Omental fat pad (tissue), 4 donors: ENCODE measurements at places on chromosomes 5 and 9.

GRCh38 chr9:85038824-85039608, 369.5 kb downstream of the NTRK2 start:
- DNase-seq: no peak

- no peak for DNase-seq
Measured at GRCh38 chr5:172521338-172521932, 67.1 kb upstream of the SH3PXD2B start.

DNA sequence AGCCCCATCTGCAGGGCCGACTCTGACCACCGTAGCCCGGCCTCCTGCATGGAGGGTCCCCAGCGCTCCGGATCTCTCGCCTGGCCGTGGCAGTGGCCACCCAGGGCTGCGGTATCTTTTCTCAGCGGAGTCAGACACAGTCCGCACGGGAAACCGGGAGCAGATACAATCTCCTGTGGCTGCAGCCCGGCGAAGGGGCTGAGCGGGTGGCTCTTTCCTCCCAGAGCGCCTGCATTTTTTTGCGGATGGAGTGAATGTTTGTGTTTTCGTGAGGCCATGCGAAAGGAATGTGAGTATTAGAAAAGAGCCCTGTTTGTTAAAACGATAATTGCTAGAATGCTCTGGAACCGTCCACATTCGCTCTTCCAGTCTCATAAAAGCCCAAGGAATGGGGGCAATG, 53.4 kb upstream of the PTCH1 start:
- DNase-seq: no peak

GRCh38 chr5:143376911-143377813, 26.3 kb downstream of the NR3C1 start:
- DNase-seq: no peak

- DNase-seq: no peak
Measured at GRCh38 chr5:38922199-38922598, 76.4 kb downstream of the OSMR start.

DNA sequence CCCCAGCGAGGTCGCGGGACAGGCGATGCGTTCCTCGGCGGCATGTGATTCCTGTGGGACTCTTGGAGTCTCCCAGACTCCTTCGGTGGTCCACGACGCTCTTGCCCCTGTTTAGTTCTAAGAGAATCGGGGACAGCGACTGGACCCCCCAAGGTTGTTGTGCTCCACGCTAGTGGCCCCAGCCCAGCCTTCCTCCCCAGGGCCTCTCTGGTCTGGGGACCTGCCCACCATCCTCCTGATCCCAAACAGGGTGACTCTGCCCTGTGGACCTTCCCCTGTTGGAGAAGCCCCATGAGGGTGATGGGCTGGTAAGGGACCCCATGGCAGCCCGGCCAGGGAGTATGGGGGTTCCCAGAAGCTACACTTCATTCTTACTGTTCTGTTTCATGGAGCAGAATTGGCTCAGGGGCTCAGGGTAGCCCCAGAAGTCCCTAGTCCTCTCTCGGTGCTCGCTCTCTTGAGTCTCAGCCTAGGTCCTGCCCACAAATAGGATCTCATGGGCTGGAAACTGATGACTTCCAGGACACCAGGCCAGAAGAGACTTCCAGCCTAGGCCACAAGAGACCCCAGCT, 880 bp downstream of the CARD19 start:
- DNase-seq: no peak

GRCh38 chr5:7068899-7069298, 327.0 kb upstream of the ADCY2 start:
- no peak for DNase-seq

DNA sequence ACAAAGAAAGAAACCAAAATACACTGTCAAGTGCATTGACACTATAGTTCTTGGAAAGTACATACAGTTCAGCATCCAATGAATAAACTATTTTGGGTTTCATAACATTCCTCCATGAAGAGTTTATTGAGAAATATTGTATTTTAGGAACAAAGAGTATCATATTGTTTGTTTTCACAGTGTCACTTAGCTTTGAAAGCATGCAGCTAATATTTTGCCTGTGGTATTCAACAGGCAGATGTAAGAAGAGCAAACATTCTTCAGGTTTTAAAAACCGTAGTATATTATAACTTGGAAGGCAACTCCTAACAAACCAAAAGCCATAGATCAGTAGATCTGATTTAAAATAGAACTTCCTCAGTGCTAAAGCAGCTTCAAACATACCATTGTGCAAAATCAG, 4.5 kb downstream of the PRELID2 start:
- DNase-seq: no peak

DNA sequence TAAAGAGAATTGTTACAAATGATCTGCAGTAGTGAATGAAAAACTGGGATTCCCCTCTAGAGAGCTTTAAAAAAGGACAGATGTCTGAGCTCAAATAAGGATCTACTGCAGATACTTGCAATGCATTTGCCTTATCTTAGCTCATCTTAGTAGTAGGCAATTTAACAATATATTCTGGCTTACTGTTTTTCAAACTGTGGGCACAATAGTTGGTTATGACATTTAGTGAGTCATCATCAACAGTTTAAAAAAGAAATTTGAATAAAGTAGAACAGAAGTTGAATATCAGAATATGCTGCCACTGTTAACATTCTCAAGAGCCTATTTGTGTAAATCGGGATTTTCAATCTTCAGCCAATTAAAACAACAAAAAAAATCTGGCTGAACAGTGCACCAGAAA, 6.7 kb upstream of the CAST start:
- no peak for DNase-seq

DNA sequence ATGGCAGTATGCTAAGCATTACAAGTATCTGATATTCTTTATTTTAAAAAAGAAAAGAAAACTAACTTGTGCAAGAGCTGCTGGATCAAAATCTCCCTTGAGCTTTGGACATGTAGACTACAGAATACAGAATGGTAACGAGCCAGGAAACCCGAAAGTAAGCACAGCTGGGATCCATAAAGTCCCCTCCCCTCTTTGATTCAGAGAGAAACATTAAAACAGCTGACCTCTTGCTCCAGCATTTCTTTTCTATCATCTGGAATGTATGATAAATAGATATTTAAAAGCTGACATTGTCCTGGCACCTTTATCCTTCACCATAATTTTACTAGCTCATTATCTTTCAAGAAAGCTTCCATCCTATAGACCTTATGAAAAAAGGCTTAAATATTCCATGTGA, 28.2 kb upstream of the LPAR1 start:
- no peak for DNase-seq

DNA sequence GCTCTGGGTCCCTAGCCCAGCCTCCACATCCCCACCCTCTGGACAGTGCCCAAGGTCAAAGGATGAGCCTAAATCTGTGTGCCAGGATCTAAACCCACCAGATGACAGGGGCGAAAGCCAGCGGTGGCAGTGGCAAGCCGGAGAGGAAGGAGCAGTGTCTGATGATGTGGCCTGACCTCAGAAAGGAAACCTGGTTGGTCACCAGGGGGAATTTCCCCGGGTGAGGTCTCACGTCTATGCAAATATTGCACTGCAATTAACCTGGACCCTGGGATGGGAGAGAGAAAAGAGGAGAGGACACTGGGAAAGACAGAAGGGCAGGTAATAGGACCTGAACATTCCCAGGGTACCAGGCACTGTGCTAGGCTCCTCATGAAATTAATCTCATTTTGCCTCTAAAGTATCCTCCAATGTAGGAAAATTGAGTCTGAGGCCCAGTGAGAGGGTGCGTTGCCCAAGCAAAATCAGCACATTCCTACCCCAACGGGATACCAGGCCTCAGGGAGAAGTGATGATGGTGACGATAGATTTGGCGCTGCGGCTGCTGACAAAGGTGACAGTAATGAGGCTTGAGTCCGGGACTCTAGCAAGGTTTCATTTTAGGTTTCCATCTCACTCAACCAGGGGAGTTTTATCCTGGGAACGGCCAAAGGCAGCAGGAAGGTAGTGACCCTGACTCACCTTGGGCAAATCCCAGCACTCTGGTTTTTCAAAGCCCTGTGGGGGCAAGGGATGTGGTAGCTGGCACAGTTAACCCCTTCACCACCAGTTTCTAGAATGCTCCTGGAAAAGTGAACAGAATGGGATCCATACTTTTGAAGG, 13.4 kb upstream of the TNIP1 start:
- no peak for DNase-seq

DNA sequence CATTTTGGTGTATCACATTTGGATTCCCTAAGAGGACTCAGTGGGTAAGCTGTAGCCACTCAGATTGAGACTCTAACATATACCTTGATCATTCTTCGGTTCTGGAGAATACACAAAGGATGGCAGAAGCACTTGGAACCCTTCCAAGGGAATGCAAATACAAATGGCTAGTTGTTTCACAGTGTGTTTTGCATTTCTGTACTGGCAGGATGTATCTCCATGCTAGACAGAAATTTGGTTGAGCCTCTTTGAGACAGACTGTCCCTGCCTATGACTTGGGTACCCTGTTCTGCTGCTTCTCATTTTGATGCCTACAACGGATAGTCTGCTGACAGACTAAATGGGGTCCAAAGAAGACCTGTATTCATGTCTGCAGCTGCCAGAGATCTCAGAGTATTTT, 273.5 kb downstream of the TMEM38B start:
- no peak for DNase-seq

DNA sequence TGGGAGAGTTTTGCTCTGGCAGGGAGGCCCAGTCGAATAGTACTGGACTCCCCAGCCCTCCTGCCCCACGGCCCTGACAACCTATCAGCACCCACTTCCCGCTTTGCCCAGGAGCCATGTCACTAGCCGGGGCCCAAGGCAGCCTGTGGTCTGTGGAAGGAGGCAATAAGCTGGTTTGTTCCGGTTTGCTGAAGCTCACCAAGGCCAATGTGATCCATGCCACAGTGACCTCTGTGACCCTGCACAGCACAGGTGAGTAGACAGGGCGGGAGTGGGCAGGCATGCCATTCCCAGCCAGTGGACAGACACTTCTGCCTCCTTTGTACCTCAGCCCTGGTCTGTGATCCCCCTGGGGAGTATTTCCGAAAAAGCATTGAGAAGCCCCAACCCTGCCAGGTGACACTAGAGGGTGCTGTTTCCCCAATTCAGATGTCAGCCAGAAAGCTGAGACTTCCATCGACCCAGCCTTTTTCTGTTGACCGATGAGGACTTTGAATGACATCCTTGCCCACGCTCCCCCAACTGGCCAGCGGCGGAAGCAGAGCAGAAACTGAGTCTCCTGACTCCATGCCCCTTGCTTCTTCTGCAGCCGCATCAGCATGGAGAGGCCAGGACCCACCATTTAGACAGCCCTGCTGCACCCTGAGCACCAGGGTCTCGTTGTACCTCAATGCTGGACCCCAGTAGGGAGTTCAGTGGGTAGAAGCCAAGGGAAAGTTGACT, 9.6 kb downstream of the PCYOX1L start:
- DNase-seq: no peak

DNA sequence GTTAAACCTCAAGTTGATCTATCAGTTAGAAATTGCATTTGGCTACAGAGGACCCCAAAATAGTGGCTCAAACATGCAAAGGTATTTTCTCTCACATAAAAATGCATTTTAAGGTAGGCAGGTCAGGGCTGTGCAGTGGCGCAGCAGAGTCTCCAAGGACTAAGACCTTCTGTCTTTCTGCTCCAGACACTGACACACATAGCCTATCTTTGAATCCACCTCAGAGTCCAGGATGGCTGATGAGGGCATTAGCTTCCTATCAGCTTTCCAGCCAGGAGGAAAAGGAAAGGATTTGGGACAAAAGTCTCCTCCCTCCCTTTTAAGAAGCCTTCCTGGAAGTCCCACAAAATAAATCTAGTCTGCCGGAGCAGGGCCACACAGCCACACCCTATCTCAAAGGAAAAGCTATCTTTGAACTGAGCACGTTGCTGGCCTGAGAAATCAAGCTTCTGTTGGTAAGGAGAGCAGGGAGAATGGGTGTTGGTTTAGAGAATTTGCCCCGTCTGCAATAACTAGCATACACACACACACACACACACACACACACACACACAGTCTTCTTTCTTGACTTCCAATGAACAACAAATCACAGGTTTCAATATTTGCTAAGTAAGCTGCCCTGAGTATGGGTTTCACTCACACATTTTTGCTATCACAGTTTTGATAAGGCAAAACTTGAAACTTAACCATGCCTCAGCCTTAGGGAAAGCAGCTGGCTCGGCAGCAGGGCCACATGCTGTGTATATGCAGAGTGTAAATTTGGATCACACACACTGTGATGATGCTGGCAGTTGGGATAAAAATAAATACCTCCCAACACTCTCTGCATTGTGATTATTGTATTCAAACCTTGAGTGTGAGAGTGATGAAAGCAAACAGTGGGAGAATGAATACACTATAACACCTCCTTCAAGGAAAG, 116.6 kb upstream of the MAP3K1 start:
- no peak for DNase-seq

DNA sequence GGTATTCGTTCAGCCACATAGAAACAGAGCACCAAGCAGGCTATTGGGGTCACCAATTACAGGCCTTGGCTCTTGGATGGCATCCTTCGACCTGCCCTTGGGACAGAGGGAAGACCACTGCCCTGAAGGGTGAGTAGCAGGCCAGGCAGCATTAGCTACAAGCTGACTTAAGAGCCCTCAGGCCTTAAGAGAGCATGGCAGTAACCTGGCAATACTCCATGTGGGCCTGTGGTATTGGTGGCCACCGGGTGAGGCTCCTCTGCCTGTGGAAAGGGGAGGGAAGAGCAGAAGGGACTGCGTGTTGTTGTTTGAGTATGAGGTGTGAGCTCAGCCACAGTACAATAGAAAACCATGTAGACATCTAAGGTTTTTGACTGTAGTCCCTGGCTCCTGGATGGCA, 170.6 kb downstream of the MCTP1 start:
- no peak for DNase-seq

GRCh38 chr5:119049824-119050449, 20.9 kb upstream of the DMXL1 start:
- no peak for DNase-seq

DNA sequence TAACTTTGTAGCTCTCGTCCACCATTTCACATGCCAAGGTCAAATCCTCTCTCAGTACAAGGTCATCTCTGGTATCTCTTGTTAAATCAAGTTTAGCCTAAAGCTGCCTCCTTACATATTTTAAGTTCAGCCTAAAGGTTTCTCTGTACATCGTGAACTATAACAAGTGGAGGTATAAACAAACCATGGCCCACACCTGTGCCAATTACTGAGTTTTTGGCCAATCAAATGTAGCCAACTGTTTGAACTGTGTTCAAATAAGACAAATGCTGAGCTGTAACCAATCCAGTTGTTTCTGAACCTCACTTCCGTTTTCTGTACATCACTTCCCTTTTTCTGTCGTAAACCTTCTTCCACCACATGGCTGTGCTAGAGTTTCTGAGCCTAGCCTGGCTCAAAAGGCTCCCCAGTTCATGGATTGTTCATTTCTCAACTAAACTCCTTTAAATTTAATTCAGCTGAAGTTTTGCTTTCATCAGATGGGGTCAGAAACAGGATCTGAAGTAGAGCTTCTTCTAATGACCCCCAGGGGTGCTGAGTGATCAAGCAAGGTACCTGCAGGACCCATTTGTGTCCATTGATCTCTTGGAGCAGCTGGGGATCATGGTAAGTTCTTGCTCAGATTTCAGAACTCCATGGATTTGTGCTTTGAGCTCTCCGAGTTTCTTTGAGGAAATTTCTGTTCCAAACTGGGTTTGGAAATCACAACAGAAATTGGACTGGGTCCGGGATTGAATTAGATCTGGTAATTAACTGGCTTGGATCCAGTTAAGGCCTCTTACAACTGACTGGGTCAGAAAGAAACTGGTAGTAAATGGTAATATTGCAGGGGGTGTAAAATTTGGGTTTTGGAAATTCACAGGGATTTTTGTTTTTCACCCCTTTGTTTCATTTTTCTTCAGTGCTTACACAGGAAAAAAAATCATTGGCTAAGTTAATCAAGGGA, 11.0 kb upstream of the NANS start:
- DNase-seq: no peak

GRCh38 chr9:86599561-86599960, 245.4 kb upstream of the TUT7 start:
- no peak for DNase-seq
